ENCODE measurements at places on chromosomes 16 and 17.

GRCh38 chr17:64447526-64447925, 1.4 kb upstream of the MILR1 start:
- DNase-seq: no peak

- DNase-seq: no peak
These were observed 292.0 kb downstream of the MAP2K4 start for GRCh38 chr17:12312692-12313091.

GRCh38 chr16:582614-583331, 7.1 kb upstream of the RAB40C start:
- DNase-seq: no peak

- no peak for DNase-seq
These were observed 46.7 kb downstream of the USP32 start for GRCh38 chr17:60345233-60345632.

- DNase-seq: no peak
These were observed 14.3 kb upstream of the GINS3 start for GRCh38 chr16:58377932-58378331.

GRCh38 chr16:28011971-28012445, 51.5 kb downstream of the GSG1L start:
- no peak for DNase-seq

- peak; percentile 50 for DNase-seq
These were observed 21.9 kb downstream of the C1QTNF1 start for GRCh38 chr17:79045842-79046196.

- DNase-seq: no peak
These were observed 11.0 kb upstream of the RBFOX1 start for GRCh38 chr16:7321661-7322060.

GRCh38 chr17:71142333-71142732, 973.0 kb downstream of the KCNJ2 start:
- no peak for DNase-seq

DNA sequence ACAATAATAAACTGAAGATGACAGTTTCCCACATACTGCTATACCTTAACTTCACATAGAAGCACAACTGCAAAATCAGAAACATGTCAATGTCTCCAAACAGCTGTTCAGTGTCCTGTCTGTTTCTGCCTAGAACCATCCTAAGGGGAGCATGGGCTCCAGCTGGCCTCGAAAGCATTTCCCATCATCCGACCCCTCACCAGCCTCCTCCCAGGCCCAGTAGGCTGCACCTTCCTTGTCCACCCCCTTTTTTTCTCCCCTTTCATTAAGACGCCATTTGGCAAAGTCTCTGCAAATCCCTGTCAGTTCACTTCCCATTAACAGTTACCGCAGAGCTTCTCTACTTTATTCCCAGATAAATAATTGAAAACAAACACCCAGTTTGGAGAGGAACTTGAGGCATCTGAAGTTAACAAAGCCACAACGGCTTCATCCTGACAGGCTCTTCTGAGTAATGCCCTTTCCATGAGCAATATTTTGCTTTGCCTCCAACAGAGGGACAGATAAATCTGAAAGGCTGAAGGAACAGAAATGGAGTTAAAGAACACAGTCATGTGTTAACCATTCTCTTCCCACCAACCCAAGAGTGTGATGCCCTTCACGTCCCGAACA, 65.3 kb downstream of the SLC39A11 start:
- no peak for DNase-seq

- DNase-seq: no peak
These were observed 104.5 kb upstream of the AXIN2 start for GRCh38 chr17:65665966-65666365.

GRCh38 chr17:53628011-53628410, 194.7 kb upstream of the KIF2B start:
- DNase-seq: no peak

- DNase-seq: no peak
These were observed 775 bp downstream of the PPM1D start for GRCh38 chr17:60600490-60601446.

- DNase-seq: no peak
These were observed 16.3 kb upstream of the CACNG4 start for GRCh38 chr17:66948061-66948750.

DNA sequence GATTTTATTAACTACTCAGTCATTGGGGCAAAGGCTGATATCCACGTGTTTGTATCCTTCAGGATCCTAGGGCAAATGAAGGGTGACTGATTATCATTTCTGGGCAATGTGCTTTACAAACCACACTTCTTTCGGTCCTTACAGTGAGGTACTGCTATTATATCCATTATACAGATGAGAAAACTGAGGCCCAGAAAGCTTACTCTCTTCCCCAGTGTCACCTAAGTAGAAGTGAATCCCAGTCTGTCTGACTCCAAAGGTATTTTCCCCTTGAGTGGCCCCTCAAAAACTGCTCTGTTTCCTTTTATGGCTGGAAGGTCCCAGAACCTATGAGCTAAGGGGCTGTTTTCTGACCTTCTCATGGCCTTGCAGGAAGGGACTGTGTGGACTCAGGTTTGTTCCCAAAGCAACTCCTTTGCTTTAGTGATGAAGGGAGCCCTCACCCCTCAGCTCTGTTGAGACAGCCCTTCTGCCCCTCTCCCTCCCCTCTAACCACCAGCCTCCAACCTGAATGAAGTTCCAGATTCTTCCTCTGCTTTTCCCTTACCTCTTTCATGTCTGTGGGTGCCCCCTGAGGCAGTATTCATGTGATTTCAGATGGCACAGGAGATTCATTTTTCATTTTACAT, 27.4 kb upstream of the ADGRG1 start:
- no peak for DNase-seq

GRCh38 chr17:19629449-19629848, 19.1 kb upstream of the ALDH3A2 start:
- no peak for DNase-seq

GRCh38 chr17:352421-353212, at the start of gene RPH3AL:
TSS of gene RPH3AL (minus strand) at chr17:352807. CDS start at chr17:327543, 25,264 bp downstream.
- no peak for DNase-seq

All from GM18507 (cell line).